Stimulated activated CD8-positive, alpha-beta memory T cell treated with anti-CD3 and anti-CD28 coated beads, Interleukin-2, amount 100 ng/mL, for 48 hours (primary cell): ENCODE measurements at places on chromosomes 4 and X.

DNA sequence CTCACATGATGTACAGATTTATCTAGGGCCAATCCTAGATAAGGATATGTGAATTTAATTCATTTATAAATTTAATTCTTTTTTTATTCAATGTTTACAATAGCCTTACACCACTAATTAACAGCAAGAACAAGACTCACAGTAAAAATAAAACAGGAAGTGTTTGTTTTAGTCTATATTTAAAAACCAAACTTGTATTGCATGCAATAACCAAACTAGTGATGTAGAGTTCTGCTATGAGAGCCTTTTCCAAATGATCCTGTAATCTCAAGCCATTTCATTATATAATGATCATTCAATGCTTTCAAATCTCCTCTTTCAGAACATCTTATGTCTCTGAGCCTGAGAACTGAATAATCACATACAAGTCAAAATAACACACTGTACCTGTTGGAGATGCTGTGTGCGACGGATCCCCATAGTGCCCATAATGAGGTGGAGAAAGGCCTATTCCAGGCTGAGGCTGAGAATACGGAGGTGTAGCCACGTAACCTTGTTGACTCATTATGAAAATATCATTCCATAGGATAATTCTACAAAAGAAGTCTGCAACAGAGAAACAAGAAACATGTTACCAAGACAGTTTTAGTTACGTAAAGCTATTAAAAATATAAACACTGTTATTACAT lies 2.6 kb downstream of the SEC24D start:
- no peak for DNase-seq

DNA sequence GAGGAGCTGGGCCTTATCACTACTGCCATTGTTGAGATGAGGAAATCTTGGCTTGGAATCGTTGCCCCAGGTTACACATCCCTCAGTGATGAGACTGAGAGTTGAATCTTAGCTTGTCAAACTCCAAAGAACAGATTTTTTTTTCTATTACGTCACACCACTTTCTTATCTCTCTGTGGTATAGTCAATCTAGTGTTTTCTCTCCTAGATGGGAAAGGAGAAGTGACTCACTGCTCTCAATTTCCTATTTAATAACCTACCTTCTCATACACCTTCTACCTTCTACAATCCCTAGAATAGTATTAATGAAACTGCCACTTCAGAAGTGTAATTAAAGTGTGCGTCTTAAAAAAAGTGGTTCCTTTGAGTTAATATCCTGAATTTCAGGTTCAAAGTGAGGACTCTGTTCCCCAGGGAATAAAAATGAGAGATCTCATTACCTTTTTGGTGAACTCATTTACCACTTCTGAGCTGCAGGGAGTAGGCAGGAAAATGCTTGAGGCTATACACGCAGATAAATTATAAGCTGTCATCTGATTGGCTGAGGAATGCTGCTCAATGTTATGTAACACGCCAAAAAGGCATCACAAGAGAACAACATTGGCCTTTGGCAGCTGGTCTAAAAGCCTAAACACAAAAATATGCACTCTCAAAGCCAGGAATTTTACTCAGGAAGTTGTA lies 59.3 kb downstream of the MAD2L1 start:
- no peak for DNase-seq

DNA sequence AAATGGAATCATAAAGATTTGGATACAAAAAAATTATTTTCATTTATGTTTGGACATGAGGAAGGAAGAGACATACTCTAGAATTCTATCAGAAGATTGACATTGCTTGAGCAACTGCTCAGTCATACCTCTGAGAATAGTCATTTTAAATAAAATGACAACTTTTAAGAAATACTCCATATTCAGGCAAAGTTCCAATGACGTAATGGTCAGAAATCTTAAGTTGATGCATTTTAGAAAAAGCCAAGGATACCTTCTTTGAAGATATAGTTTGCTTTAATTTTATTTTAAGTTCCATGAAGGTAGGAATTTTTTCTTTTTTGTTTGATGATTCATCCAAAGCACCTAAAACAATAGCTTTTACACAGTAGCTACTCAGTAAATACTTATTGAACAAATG lies 110.3 kb upstream of the ATOH1 start:
- DNase-seq, result no peak

DNA sequence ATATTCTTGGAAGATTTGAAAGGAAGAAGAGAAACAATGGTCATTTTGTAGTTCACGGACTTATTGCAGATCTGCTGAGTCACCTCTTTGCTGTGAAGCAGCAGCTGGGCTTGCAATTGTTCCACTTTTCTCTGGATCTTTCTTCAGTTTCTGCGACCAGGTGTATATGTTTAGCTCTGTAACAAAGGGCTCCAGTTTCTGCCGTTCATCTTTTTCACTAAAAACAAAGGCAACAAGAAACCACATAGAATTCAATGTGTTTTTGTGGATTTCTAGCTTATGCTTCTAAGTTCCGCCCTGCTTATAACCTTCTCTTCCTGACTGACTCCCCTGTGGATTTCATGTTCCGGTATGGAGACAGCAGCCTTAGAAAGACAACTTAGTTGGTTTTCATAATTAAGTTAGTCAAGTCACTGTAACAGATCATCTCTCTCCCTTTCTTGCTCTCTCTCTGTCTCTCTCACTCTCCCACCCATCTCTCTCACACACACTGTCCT lies 121.6 kb upstream of the EPHA5 start:
- DNase-seq, result no peak

- no peak for DNase-seq
These were observed 119.2 kb downstream of the DDX53 start for GRCh38 chrX:23118890-23119527.

DNA sequence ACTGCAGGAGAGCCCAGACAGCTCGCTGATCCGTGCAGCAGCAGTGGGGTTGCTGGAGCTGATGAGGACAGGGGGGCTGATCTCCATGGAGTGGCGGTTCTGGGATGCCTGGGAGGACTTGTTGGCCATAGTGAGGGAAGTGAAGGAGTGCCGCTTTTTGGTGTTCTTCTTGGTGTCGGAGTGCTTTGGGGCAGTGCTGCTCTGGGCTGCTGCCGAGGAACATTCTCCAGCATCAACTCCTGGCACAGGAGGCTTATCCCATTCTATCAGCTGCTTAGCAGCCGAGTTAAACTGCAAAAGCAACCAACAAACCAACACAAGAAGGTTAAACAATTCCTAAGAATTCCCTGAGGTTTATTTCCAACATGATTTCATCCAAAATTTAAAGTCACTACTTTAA lies 126.3 kb upstream of the CBR4 start:
- DNase-seq, result no peak

DNA sequence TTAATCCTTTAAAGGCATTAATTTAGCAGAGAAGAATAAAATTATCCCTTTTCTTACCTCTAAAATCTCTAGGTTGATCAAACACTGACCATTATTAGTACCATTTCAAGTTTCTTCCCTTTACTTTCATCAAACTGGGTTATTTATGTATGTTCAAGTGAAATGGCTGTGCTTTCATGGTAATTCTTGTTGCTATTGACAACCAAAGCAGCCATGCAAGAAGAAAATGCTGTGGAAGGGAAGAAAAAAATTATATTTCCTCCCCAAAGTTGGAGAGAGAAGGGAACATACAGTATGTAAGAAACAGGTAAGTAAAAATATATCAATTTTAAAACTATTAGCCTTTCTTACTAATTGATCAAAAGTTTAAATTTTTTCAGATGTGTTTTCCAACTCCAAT lies 16.2 kb downstream of the NPNT start:
- no peak for DNase-seq
